ENCODE measurements at places on chromosomes 1 and 21.
A peak's percentile ranks its signal among the peaks of the same experiment; 100 is the strongest.

- DNase-seq = no peak
Observed at GRCh38 chr1:114355240-114355639, 155.8 kb downstream of the TRIM33 start.

DNA sequence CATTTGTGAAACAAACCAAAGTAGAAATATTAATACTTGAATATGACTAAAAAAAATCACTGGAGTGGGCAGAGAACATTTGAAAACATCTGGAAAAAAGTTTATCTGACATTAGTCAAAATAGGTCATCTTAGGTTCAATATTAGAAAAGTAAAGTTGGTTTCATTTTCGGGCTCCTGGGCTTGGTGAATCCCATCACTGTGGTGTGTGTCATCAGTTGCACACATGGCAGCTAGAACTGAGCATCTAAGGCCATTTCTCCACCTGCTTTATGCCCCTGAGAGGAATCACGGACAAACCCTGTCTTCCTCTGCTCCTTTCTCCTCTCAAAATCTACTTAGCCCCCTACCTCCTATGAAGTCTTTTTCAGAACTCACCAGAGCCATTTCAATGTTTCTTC is 5.4 kb downstream of the HSD11B1 start:
- DNase-seq = no peak

DNA sequence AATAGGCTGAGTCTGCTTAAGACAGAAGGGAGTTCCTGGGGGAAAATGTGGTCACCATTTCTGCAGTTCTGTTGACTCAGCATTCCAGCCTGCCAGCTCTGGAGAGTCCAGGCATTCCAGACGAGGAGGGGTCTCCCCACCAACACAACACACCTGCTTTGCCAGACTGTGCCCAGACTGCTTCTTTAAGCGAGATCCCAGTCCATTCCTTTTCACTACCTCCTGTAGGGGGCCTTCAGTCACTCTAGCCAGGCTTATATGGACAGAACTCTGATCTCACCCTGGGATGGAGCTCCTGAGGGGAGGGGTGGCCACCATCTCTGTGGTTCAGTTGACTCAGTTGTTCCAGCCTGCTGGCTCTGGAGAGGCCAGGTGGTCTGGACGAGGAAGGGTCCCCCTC is 48.5 kb downstream of the UBE2U start:
- no peak for DNase-seq

- DNase-seq = peak; percentile 3
Observed at GRCh38 chr1:181737056-181737455, 253.7 kb downstream of the CACNA1E start.

- DNase-seq = no peak
Observed at GRCh38 chr1:8363767-8364301, 45.9 kb downstream of the SLC45A1 start.

GRCh38 chr21:15826147-15826780 is 96.5 kb downstream of the USP25 start:
- peak; percentile 70 for DNase-seq

DNA sequence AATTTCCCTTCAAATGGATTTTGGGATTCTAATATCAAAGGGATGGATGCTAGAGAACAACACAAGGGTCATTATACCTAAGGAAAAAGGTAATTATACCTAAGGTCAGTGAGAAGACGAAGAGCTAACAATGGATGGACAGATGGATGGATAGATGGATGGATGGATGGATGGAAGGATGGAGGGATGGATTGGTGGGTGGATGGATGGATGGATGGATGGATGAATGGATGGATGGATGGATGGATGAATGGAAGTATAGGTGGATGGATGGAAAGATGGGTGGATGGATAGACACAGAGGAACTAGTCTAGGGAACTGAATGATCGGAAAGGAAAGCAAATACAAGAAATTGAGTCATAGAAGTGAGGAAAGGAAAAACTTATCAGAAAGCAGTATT is 34.0 kb downstream of the SLC35F3 start:
- DNase-seq = no peak

- peak; percentile 93 for DNase-seq
Observed at GRCh38 chr21:44454747-44455523, at the start of gene LRRC3. LRRC3 (plus strand) TSS chr21:44455510; CDS start chr21:44456645, 1,135 bp downstream.

GRCh38 chr1:178659789-178660208 is 65.2 kb upstream of the RALGPS2 start:
- DNase-seq = no peak

DNA sequence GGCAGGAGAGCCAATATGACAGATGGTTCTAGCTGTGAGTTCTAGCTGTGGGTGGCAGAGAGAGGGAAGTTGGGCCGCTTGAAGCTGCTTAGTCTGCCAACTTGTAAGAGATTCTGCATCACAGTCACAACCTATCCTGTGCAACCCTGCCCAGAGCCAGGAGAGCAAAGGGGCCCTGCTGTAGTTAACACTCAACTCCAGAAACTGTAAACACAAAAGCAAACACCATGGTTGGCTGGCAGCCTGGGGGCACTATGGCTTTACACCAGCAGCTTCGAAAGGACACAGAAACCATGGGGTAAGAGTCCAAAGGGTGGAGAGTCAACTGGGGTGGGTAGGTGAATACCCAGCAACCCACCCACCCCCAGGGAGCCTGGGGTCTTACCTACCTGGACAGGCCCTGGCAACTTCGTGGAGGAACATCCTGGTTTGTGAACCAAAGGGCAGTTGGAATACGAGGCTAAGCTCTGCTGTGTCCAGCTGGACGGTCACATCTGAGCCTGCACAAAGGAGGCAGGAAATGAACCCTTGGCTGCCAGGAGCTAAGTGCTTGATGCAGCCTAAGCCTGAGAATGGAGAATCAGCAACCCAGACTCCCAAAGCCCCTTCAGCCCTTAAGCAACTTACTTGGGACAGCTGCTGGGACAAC is 6.4 kb downstream of the INPP5B start:
- DNase-seq = peak; percentile 29

GRCh38 chr21:44735821-44736220 is 24.4 kb upstream of the TSPEAR start:
- DNase-seq = no peak

- DNase-seq = no peak
Observed at GRCh38 chr1:109383854-109384253, 13.9 kb downstream of the SORT1 start.
